CD14-positive monocyte (primary cell): ENCODE measurements at places on chromosomes 11 and 22. TPM values are rescaled to one million over a fixed set of nuclear protein-coding genes. Genes with fewer than 3 reads are reported as not detected.

TRIM51 gene
- polyA plus RNA-seq = not detected

SPDYC gene
- polyA plus RNA-seq = not detected

DNA sequence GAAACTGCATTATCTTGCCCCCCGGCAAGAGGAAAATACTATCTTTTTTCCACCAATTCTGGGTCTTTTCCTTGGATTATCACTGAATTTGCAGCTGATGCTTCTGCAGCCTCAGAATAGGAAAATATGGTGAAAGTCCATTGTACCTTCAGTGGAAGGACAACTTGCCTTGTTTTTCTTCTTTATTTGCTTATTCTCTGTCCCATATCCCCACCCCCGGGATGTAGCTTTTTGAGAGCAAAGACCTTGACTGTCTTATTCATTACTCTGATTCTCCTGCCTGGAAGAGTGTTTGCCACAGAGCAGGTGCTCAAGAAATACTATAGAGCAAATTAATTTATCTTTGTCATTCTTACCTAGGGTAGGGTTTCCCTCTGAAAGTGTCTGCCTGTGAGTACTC, 29.5 kb downstream of the UBASH3B start:
- no peak overlapping the region for H3K27ac ChIP-seq
- no peaks in the 10 kb centered on the region for H3K36me3 ChIP-seq
- DNase-seq = no peak
- H3K4me3 ChIP-seq = no peak overlapping the region
- H3K4me1 ChIP-seq = peaks cover 16% of the 10 kb centered on the region

DNA sequence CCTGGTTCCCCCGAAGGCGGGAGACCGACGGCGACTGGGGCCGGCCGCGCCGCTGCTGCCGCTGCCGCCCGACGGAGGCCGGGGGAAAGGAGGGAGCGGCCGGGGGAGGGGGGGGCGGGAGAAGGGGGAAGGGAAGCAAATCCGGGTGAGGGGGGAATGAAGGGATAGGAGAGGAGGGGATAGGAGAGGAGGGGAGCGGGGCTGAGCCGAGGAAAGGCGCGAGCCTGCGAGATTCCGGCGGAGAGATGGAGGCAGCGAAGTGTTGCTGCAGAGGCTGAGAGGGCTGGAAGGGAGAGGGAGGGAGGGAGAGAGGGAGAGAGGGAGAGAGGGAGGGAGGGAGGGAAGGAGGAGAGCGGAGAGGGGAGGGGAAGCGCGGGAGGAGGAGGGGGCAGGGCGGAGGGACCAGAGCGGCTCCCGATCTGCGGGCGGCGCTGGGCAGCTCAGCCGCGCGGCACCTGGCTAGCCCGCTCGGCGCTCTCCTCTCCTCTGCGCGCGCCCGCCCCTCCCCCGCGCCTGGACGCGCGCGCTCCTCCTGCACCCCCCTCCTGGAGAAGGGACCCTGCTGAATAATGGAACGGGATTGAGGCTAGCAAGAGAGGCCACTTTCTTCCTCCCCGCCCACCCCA, 52.3 kb downstream of the SLC22A12 start:
- H3K4me1 ChIP-seq = peaks cover 3% of the 10 kb centered on the region
- H3K4me3 ChIP-seq = no peak overlapping the region
- peaks cover 46% of the 10 kb centered on the region for H3K27me3 ChIP-seq

DNA sequence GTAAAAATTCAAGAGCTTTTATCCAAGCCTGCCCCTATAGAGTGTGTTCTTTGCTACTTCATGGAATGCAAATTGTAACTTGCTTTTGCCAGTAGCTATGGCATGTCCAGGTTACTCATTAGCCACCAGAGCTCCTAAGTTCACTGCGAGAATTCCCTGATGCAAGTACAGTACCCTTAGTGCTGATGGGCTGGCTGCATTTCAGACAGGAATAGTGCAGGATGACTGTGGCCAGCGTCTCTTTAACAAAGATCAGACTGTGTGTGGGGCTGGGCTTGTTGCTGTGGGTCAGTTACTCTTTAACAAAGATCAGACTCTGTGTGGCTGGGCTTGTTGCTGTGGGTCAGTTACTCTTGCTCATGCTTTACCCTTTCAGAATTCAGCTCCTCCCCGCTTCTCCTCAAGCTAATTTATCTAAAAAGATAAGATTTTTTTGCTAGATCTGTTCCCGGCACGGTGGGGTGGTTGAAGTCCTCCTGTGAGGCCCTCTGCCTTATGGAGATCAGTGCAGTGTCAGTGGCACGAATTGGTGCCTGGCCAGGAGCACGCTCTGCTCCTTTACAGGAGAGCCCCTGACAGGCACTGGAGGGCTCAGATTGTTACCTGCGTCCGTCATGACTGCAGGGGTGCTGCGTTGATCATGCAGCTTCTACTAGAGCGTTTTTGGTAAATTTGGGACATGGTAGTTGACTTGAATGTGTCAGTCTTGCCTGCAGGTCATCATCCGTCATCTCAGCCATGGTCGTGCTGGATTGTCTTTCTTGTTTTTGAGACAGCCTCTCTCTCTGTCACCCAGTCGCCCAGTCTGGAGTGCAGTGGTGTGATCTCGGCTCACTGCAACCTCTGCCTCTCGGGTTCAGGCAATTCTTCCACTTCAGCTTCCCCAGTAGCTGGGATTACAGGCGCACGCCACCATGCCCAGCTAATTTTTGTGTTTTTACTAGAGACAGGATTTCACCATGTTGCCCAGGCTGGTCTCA, 27.0 kb downstream of the AP2A2 start:
- no peaks in the 10 kb centered on the region for H3K4me1 ChIP-seq
- H3K27ac ChIP-seq = no peak overlapping the region
- H3K36me3 ChIP-seq = peaks cover 24% of the 10 kb centered on the region
- no peak for DNase-seq
